Keratinocyte (primary cell): ENCODE measurements at places on chromosomes 3 and 15.

DNA sequence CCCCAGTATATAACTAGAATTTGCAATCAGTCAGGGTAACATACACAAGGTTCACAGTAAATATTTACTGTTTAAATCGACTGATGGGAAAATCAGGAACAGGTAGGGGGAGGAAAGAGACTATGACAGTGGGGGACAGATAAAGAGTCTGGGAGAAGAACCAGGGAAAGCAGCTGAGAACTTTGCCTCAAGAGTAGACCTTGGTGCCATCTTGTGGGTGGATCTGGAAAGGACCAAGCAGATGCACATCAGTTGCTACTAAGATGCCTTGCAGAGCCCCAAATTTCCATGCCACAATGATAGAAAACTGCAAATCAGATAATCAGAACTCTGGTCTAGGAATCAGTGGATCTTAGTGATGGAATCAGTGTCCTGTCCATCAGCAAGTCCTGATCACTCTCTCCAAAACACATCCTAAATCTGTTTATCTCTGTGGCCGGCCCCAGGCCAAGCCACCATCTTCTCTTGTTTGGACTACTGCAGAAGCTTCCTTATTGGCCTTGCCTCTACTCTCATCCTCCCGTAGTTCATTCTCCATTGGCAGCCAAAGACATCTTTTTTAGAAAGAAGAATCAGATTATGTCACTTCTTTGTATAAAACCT, 62.7 kb downstream of the PDE8A start:
- peak; percentile 13 for DNase-seq

GRCh38 chr3:27528791-27529190, 44.6 kb upstream of the SLC4A7 start:
- no peak for DNase-seq

DNA sequence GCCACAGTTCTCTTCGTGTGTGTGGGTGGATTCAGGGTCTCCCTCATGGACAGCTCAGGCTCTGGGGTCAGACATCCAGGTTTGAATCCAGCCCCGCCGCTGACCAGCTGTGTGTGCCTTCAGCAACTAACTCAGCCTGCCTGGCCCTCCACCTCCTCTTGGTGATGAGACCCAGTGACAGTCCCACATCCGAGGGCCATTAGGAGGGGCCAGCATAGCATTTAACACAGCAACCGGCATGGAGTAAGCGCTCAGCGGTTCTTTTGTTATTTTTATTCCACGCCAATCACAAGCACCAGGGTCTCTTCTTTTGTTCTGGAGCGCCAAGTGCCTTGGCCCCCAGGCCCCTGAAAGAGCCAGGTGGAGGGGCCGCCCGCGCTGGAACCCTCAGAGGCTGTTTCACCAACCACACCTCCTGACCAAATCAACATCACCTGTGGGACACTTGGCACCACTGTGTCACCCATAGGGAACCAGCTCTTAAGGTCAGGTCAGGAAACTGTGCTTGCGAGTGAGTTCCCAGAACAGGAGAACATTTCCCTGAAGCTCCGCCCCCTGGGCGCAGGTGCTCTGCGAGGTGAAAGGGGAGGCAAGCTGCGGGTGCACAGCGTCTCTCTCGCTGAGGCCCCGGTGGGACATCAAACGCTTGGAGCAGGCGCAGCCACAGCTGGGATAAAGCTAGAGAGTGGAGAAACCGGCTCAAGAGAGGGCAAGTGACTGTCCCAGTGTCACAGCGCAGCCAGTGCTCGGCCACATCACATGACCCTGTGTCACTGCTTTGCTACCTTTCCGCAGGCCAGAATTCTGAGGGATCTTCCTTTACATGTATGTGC, 311.3 kb downstream of the UACA start:
- DNase-seq: no peak

- DNase-seq: no peak
These were observed 21.9 kb downstream of the CDV3 start for GRCh38 chr3:133595341-133595740.

- DNase-seq: no peak
These were observed 62.5 kb upstream of the LRRC3B start for GRCh38 chr3:26560081-26560480.
